ENCODE measurements at places on chromosomes 3 and 15.

DNA sequence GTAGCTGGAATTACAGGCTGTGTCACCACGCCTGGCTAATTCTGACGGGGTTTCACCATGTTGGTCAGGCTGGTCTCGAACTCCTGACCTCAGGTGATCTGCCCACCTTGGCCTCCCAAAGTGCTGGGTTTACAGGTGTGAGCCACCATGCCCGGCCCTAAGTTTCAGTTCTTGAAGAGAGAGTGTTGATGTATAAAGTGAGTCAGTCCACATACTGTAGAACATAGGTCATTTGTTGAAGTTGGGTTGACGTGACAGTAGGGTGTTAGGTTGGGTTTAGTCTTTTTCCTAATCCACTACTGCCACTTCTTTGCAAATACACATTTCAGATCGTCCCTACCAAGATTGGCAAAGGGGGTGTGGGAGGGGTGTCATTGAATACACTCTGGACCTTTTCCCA lies 15.2 kb downstream of the DNAJC19 start:
- DNase-seq: no peak

GRCh38 chr3:118501152-118501551 lies 533.5 kb downstream of the IGSF11 start:
- DNase-seq: no peak

- peak; percentile 44 for DNase-seq
These were observed 30.4 kb downstream of the ATG3 start for GRCh38 chr3:112531358-112531781.

DNA sequence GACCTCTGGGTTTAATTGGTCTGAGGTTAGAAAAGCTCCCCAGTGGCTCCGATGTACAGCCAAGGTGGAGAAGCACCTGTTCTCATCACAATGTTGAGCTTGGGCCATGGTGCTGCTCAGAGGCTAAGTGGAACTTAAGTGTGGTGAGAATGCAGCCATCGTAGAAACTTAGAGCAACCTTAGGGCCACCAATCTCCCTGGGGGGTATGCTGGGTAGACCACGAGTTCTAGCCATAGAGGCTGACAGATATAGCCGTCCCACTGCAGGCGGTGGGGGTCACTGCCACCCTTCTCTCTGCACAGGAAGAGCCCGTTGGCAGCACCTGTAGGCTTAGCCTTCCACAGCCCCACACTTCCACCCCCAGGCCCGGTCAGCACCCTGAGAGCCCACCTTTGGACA lies 38.0 kb downstream of the MGLL start:
- no peak for DNase-seq

- no peak for DNase-seq
These were observed 30.7 kb upstream of the USP3 start for GRCh38 chr15:63473749-63473998.

DNA sequence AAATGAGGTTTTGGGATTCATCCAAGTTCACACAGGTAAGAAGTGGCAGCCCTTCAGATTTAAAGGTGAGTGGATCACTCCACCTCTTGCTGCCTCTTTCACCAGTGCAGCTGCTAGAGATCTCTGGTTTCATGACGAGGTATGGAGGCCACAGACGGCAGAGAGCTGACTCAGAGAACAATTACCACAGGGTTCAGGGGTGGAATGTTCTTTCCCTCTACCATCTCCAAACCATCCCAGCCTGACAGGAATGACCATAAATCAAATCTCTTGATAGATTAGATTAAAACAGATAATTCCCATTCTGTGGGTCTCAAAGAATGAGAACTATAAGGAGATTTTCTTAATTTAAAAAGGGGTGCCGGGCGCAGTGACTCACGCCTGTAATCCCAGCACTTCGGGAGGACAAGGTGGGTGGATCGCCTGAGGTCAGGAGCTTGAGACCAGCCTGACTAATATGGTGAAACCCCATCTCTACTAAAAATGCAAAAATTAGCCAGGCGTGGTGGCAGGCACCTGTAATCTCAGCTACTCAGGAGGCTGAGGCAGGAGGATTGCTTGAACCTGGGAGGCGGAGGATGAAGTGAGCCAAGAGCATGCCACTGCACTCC lies 174.2 kb upstream of the ATP11B start:
- peak; percentile 1 for DNase-seq

DNA sequence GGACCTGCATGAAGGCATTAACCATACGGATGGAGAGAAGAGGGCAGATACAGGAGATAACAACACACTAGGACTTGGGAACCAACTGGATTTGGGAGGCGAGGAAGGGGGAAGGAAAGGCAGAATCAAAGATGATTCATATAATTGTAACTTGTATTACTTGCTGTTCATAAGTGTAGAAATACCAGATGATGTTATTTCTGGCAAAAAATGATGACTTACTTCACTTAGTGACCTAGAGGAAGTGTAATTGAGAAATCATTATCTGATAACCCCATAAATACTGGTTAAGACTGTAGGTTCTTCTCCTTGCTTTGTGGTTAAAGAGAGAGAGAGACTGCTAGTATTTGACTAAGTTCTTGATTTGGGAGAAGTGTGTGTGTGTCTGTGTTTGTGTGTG lies 50.5 kb upstream of the GK5 start:
- peak; percentile 92 for DNase-seq

- DNase-seq: peak; percentile 54
These were observed 29.0 kb downstream of the ABHD6 start for GRCh38 chr3:58266577-58266976.

GRCh38 chr3:25945366-25945765 lies 155.5 kb downstream of the OXSM start:
- no peak for DNase-seq

- no peak for DNase-seq
These were observed 231.6 kb downstream of the IGSF11 start for GRCh38 chr3:118803096-118803476.

GRCh38 chr3:23331141-23331935 lies 128.2 kb downstream of the UBE2E2 start:
- DNase-seq: no peak

DNA sequence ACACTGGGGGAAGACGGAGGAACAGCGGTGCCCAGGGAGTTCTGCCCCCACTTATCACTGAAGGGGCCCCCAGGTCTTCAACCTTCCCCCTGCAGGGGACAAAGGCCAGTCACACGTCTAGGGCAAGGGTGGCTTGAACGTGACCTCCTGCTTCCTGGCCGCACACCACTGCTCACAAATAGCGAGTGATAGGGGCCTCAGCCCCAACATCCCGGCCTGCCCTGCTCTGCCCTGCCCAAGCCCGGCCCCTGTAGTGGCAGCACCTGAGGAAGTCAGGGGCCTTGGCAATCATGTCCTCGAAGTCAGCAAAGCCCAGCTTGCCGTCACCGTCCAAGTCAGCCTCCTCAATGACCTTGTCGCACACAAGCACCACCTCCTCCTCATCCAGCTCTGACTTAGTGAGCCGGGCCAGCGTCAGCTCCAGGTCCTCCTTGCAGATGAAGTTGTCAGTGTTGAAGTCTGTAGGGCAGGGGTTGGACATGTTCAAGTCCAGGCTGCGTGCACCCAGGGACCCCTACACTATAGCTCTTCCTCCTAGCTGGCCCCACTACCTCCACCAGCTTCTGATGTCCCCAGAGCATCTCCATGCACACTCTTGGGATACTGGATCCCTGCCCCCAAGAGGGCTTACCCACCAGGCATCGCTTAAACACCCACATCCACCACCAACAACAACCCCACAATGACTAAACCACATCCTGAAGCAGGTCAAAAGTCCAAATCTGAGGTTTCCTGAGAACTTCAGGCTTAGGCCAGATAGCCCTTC lies 13.3 kb downstream of the SH2D7 start:
- DNase-seq: peak; percentile 22

- peak; percentile 36 for DNase-seq
These were observed 19.1 kb downstream of the USP3 start for GRCh38 chr15:63523306-63523990.

GRCh38 chr15:95291898-95292472 lies 1038.5 kb upstream of the NR2F2 start:
- peak; percentile 42 for DNase-seq

GRCh38 chr3:138468451-138468850 lies 34.0 kb downstream of the ESYT3 start:
- no peak for DNase-seq

GRCh38 chr3:195540027-195540426 lies 3.1 kb downstream of the PPP1R2 start:
- no peak for DNase-seq

DNA sequence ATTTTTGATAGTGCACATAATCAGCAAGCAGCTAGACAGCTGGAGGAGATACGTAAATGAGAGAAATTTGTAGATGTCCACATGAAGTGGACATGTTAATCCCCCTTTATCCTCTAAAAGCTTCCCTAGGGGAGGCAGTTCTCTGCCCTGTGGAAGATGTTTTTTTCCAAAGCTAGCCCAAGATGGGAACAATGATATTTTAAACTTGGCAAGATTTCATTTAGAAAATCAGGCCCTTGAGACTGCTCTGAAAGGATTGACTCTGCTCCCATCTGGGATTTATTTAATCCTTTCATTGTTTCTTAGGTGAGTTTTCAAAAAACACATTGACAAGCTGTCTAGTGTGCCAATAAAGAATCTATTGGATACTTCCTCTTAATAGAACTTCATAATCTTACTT lies 92.0 kb downstream of the SYNPR start:
- DNase-seq: no peak

GRCh38 chr3:109696932-109697331 lies 359.6 kb upstream of the DPPA4 start:
- DNase-seq: no peak

- DNase-seq: no peak
These were observed 83.7 kb downstream of the ADAMTS7 start for GRCh38 chr15:78727561-78727960.

- no peak for DNase-seq
These were observed 38.8 kb downstream of the PARP14 start for GRCh38 chr3:122719273-122719921.

- peak; percentile 97 for DNase-seq
These were observed 18.8 kb upstream of the CELF6 start for GRCh38 chr15:72338617-72339321.

DNA sequence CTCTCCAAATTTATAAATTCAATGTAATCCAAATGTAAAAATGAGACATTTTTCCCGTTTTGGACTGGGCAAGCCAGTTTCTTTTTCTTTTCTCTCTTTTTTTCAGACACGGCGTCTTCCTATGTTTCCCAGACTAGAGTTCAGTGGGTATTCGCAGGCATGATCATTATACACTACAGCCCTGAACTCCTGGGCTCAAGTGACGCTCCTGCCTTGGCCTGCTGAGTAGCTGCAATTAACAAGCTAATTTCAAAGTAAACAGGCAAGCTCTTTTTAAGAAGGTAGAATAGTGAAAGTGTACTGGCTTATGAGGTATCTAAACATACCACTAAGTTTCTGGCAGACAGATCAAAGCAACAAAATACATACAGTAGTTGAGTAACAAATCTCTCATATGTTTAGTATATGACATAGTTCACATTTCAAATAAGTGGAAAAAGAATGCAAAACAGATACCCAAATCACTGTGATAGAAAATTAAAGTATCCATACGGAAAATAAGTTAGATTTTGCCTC lies 13.5 kb downstream of the HIGD1A start:
- no peak for DNase-seq

- DNase-seq: peak; percentile 97
These were observed 494.7 kb upstream of the NECTIN3 start for GRCh38 chr3:110576960-110577359.

GRCh38 chr15:31522028-31522427 lies 195.4 kb downstream of the KLF13 start:
- no peak for DNase-seq

- no peak for DNase-seq
These were observed 154.1 kb downstream of the ADAMTS17 start for GRCh38 chr15:100187677-100188076.

DNA sequence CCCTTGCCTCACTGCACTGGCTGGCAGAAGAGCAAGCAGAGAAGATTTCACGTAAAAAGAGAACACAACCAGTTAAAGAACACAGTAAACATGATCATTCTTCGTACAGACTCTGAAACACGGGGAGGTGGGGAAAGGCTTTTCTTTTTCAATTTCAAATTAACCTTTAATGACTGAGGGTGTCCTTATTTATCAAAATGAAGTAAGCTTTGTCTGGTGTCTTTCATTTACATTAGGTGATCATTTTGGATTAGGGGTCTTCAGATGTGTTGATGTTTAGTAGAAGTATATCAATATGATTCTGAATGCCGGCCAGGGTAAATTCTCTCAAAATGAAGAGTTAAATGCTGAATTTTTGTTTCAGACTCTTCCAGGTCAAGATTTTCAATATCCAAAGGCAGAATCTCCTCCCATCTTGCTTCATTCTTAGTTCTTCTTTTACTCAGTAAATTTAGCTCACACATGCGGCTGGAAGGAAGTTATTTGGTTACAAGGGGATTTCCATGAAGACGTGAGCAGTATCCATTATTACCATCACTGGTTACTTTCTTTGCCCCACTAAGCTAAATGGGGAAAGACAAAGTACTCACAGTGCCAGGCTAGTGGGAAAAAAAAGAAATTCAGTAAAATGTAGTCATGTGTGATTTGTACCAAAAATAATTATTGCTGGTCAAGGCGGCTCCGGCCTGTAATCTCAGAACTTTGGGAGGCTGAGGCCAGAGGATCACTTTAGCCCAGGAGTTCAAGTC lies 272.2 kb upstream of the NR2F2 start:
- DNase-seq: no peak

GRCh38 chr15:101013201-101013550 lies 94.0 kb downstream of the LRRK1 start:
- no peak for DNase-seq

DNA sequence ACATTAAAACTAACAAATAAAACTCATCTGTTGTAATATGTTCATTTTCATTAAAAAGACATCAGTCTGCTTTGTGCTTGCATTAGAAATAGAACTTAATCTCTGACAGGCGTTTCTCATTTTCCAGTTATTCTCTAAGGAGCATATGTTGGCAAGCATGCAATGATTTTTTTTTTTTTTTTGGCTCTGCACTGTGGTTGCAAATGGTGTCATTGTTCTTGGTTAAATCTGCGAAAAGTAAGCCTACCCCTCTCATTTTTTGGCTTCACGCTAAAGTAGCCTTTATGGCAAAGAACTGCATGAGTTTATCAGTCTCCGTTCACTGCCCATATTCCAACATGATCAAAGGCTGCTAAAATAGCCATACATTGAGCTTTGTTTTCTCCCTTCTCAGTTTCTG lies 403.2 kb downstream of the MECOM start:
- DNase-seq: peak; percentile 15

- no peak for DNase-seq
These were observed 37.4 kb upstream of the NMNAT3 start for GRCh38 chr3:139715166-139715565.

DNA sequence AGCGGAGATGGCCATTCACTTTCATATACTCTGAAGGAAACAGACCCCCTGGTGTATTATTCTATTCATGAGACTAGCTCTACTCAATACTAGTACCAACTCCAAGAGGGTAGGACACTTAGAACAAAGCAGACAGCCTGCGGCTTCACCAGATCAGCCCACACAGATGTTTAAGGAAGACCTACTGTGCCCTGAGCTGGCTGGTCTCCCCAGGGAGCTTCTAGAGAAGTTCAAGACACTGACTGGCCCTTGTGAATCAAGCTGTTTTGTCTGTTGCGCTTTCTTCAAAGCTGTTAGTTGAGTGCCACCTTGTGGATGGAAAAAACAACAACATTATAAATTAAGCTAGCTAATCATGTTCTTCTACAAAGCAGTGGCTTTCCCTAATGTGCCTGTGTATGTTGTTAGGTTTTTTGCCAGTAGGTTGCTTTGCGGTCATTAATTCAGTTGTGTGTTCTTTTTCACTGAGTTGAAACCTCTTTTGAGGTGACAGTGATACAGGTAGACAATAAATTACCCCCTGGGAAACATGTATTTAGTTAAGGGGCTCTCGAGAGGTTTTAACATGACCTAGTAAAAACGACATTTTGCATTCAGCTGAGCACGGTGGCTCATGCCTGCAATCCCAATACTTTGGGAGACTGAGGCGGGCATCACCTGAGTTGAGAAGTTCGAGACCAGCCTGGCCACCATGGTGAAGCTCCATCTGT lies 64.2 kb upstream of the MYZAP start:
- peak; percentile 93 for DNase-seq

Data from AG10803 (cell line).